ENCODE measurements at places on chromosomes 11 and 22.

GRCh38 chr11:125412509-125412908 lies 83.6 kb downstream of the FEZ1 start:
- DNase-seq = no peak

DNA sequence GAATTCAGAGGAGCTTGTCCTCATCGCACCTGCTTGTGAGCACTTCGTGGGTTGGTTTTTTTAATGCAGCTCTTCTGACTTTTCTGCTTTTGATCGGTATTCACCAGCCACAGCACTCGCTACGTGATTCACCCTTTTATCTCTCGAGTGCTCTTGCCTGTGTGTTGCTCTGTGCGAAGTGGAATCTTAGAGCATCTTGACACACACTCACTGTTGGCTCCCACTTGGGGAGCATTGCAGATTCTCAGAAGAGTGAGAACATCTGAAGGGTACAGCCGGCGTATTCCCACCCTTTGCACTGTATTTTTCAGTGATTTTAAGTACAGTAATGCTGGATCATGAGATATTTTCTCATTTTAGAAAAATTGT lies 10.9 kb downstream of the TNNT3 start:
- no peak for DNase-seq

- DNase-seq = peak; percentile 16
Measured at GRCh38 chr11:69832561-69833413, 13.6 kb upstream of the FGF3 start.

DNA sequence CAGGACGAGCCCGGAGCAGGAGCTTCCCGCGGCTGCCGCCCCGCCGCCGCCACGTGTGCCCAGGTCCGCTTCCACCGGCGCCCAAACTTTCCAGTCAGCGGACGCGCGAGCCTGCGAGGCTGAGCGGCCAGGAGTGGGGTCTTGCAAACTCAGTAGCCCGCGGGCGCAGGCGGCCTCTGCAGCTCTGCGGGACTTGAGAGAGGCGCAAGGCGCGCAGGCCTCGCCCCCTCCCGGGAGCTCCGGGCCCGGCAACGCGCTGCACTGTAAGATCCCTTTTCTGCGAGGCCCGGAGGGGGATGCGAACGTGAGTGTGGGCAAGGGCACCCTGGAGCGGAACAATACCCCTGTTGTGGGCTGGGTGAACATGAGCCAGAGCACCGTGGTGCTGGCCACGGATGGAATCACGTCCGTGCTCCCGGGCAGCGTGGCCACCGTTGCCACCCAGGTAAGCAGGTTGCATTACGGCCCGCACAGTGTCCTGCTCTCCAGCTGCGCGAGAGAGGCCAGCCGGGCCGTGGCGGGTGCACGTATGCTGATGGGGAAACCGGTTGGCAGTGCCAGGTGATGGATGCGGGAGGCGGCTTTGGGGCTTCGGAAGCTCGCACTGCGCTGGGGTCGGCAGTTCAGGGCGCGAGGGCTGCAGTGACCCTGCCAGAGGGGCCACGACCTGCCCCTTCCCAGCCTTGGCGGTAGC lies 2.0 kb downstream of the SLC6A5 start:
- DNase-seq = no peak

GRCh38 chr22:49523374-49524008 lies 304.2 kb downstream of the BRD1 start:
- DNase-seq = no peak

DNA sequence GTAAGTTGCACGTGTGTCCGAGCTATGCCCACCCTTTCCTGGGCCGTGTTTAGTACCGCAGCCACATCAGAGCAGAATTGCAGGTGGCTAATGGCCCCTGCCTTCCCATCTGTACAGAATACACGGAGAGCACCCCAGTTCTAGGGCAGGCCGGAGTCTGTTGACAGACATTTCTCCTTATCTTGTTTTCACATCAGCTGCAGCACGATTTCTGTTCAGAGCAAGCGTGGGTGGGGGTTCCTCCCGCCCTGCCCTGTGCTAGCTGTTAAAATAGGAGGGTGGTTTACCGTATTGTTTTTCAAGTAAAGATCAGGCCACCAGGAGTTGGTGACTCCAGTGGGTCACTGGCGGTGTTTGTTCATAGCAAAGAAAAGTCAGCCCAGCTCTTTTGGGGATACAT lies 41.1 kb downstream of the UBASH3B start:
- DNase-seq = no peak

- DNase-seq = no peak
Measured at GRCh38 chr22:26579331-26579886, 10.5 kb downstream of the TPST2 start.

GRCh38 chr11:47004595-47005033 lies 68.1 kb downstream of the CSTPP1 start:
- no peak for DNase-seq

DNA sequence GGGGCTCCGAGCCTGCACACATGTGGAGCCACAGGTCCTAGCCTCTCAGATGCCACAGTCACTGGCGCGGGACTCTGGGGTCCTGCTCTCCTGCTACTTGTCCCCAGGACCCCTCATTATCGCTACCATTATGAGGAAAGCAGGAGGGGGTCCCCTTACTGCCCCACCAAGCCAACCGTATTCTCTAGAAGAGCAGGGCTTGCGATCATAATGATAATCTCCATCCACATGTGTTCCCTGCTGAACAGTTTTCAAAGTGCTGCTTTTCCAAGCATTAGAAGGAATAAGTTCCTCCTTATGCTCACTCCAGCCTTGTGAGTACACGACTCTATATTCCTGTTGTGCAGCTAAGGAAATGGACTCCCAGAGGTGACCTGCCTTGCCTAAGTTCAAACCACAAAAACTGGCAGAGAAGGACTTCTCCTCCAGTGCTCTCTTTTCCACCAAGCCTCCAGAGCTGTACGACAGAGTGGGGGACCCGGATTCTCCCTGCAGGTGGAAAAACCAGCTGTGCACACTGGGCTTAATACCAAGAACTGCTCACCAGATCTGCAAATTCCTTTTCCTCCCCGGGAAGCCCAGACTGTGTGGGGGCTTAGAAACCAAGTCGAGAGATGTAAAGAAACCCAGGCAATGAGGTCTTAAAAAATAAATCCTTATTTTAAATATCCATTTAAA lies 92.8 kb upstream of the DRD2 start:
- no peak for DNase-seq

- no peak for DNase-seq
Measured at GRCh38 chr11:94759522-94759921, 8.6 kb upstream of the AMOTL1 start.

DNA sequence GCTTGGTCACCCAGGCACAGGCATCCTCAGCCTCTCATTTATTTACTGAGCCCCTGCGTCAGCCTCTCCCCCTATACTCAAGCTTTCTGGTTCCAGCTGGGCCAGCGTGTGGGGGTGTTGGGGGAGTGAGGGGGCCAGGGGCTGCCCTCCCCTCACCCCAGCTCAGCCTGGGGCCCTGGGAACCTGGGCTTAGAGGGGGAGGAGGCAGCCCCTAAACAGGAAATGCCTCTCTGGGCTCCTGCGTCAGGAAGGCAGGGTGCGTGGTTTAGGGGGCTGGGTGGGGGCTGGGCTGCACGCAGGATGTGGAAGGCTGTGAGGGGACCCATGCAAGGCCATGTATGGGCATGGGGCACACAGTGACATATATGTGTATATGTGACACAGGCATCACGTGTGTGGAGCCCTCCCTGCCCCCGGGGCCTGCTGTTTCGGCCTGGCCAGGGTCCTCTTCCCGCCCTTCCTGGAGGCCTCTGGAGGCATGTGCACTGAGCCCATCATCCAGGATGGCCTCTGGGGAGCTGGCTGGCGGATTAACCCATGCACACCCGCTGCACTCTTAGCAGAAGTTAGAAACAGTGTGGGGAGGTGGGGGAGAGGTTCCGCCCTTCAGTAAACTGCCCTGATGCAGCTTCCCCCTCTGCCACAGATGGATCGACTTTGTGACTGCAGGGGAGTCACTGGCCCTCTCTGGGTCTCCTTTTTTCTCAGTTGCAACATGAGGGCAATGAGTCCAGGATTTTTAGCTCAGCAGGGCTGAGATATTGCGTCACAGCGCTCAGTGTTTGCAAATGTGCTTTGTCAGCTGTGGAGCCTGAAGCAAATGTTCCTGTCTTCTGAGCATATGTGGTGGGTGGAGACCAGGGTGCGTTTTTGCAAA lies 1.1 kb upstream of the CD248 start:
- peak; percentile 75 for DNase-seq

DNA sequence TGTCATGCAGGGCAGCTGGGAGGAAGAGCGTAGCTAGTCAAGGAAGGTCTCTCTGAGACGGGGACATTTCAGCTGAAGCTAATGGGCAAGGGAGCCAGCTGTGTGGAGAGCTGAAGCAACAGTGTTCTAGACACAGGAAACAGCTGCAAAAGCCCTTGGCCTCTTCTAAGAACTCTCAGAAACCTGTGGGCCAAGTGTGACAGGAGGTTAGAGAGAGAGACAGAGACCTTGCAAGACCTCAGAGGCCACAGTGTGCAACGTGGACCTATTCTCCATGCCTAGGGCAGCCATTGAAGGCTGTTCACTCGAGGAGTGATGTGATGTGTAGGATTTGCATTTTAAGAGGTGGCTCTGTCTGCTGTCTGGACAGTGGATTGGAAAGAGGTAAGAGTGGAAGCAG lies 48.7 kb upstream of the TNRC6B start:
- DNase-seq = no peak

DNA sequence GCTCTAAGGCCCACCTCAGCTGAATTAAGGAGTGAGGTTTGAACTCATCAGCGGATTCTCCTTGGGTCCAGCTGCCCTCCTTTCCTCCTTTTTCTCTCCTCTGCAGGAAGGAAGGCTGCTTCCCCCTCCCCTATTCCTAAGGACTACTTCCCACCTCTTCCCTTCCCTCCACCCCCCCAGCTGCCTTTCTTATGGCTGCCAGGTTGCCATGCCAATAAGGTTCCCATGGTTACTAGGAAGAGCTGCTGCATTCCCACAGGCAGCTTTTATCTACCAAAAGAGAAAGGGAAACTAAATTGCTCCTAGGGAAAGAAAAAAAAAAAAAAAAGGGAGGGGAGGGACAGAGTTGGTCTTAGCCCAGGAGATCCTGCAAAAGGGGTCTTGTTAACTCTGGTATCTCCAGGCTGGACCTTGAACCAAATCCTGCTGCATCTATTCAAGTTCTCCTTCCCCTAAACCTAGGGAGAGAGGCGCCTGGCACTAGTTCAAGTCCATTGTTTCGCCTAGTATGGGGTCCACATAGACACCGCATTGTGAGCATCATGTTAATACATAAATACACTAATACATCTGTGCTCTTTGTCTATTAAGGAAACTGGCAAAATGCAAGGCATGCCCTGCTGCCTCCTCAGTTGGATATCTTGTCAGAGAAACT lies 21.2 kb upstream of the FEZ1 start:
- DNase-seq = no peak

DNA sequence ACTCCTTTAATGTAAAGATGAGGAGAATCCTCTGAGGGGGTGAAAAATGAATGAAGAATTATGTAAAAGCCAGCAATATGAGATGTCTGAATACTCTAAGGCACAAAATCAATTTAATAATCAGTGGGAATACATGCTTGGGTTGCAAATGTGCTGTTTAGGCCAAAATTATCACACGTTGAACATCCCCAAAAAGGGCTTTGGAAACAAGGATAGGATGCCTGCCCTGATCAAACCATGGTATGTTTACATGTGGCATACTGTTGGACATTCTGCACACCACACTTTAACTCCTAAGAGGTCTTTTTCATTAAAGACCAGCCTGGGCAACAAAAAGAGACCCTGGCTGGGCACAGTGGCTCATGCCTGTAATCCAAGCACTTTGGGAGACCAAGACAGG lies 26.3 kb downstream of the F2 start:
- no peak for DNase-seq

- no peak for DNase-seq
Measured at GRCh38 chr11:5992604-5993251, 5.9 kb upstream of the OR52L1 start.

DNA sequence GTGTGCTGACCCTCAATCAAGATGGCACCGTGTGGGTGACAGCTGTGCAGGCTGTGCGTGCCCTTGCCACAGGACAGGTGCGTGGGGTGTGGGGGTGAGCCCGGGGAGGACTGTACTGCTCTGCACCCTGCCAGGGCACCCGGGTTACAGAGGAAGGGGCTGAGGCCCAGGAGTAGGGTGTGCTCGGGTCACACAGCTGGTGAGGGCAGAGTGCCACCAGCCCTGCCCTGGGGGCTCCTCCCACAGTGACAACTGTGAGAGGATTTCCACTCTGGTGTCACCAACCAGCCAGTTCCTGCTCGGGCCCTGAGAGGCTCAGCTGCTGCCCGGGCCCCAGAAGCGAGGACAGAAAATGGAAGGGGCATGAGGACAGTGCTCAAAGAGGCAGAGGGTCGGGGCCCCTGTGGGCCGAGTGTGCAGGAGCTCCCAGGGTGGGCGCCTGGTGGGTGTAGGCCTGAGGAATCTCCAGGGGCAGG lies 20.5 kb downstream of the TRMU start:
- no peak for DNase-seq

GRCh38 chr11:59520741-59521140 lies 9.4 kb downstream of the OR4D9 start:
- no peak for DNase-seq

- no peak for DNase-seq
Measured at GRCh38 chr11:76554767-76555166, 109.9 kb downstream of the EMSY start.

DNA sequence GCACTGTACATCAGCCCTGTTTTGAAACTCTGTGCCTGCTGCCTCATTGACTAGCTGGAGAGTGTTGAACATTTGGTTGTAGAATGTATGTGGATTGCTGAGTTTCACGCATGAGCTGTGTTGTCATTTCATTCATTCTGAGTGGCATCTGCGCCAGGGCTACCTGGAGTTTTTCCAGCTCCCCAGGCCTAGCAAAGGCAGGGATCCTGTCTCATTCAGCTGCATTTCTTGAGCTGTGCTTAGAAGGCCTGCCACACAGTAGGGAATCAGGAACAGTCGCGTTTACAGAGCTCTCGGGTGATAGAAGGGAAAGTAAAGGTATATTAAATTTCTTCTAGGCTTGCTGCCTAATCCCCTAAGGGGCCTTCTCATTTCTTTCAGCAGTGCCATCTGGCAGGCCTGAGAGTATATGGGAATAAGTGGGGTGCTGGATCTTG lies 44.3 kb downstream of the PTPRJ start:
- peak; percentile 58 for DNase-seq

- DNase-seq = no peak
Measured at GRCh38 chr11:119794756-119795155, 65.8 kb upstream of the NECTIN1 start.

DNA sequence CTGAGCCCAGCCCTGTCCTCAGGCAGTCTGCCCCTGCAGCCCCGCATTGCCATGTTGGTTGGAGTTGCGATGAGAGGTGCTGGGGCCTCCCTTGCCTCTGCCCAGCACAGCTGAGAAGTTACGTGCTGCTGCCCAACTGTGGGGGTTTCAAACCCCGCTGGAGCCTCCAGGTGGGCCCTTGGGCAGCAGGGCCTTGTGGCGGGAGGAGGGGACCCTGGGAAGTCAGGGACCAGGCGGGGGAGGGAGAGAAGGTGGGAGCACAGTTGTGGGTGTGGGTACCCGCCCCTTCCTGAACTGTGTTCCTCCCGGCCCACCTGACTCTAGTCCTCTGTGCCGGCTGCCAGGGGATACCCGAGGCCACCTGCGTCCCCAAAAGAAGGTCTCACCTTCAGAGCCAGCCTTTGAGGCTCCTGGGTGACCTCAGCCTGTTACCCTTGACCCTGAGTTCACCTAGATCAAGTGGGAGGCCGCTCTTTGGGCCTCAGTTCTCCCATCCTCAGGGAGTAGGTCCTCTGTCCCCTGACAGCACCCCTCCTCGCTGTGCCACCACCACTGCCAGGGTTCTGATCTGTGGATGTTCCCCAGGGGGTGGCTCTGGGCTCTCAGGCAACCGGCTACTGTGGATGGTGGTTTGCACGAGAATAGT lies 7.7 kb upstream of the CCDC188 start:
- DNase-seq = no peak

GRCh38 chr22:46256358-46256958 lies 6.4 kb upstream of the CDPF1 start:
- DNase-seq = no peak

GRCh38 chr11:35272391-35272902 lies 133.5 kb downstream of the CD44 start:
- no peak for DNase-seq
